ENCODE measurements at places on chromosomes 12 and 14. TPM values are rescaled to one million over a fixed set of nuclear protein-coding genes. Genes with fewer than 3 reads are reported as not detected.

- no peaks in the 10 kb centered on the region for H3K4me1 ChIP-seq
- H3K27me3 ChIP-seq: no peaks in the 10 kb centered on the region
- H3K27ac ChIP-seq: no peak overlapping the region
Measured at GRCh38 chr14:32403688-32404087, 74.6 kb downstream of the AKAP6 start.

DNA sequence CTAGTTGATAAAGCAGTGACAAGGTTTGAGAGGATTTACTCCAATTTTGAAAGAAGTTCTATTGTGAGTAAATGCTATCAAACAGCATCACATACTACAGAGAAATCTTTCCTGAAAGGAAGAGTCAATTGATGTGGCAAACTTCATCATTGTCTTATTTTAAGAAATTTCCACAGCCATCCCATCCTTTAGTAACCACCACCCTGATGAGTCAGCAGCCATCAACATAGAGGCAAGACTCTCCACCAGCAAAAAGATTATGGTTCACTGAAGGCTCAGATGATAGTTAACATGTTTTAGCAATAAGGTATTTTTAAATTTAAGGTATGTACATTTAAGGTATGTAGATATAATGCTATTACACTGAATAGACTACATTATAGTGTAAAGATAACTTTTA, 122.1 kb upstream of the ARHGAP5 start:
- no peaks in the 10 kb centered on the region for H3K36me3 ChIP-seq
- H3K27ac ChIP-seq: no peak overlapping the region
- peaks cover 8% of the 10 kb centered on the region for H3K4me1 ChIP-seq
- H3K4me3 ChIP-seq: no peak overlapping the region
- no peaks in the 10 kb centered on the region for H3K27me3 ChIP-seq
- no peak for DNase-seq

The LRP1-AS gene
- total RNA-seq: not detected

The SLC38A4 gene
- 1.9 TPM for total RNA-seq

The EXOC5 gene
- 66.3 TPM for total RNA-seq

GRCh38 chr14:58915646-58916045, 272.8 kb upstream of the DAAM1 start:
- no peak overlapping the region for H3K4me3 ChIP-seq
- no peaks in the 10 kb centered on the region for H3K4me1 ChIP-seq
- H3K36me3 ChIP-seq: no peaks in the 10 kb centered on the region
- DNase-seq: no peak
- H3K27ac ChIP-seq: no peak overlapping the region

The UNC119B gene
- total RNA-seq: 23.0 TPM

All from upper lobe of right lung (tissue), 1 donor.